Activated CD8-positive, alpha-beta memory T cell treated with anti-CD3 and anti-CD28 coated beads for 24 hours (primary cell): ENCODE measurements at places on chromosomes 13 and 19.
A peak's percentile ranks its signal among the peaks of the same experiment; 100 is the strongest.

DNA sequence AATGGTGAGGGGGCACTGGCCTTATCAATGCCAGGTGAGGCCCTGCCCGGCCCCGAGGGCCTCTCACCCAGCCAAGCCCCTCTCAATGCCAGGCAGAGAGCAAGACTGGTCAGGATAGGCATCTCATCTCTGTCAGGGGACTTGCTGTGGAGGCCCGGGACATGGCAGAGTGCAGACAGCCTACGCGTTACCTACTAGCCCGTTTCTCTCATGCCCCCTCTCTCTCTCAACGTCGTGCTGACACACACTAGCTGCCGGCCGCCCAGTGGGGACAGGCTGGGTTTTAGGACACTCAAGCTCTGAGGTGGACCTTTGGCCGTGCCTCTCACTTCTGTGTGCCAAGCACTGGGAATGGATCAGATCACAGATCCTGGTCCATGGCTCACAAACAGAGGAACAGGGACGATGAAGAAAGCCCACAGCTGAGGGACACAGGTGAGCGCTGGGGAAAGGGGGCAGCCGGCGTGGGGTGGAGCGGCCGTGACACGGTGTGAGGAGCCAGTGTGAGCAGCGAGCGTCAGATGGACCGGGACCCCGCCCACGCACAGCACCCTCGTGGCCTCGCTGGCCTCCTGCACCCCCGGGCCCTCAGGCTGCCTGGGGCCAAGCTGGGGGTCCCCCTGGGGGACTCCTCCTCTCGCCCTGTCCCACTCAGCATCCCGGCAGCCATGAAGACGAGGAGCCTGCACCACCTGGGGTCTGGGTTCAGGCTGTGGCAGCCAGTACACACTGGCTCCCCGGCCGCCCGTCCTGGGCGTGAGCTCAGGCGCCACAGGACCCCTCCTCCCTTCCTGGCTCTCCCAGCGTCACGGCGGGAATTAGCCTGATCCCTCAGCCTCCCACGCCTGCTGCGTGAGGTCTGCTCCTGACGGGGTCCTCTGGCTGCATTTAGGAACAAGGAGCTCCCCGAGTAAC, 76.9 kb upstream of the C13orf46 start:
- no peak for DNase-seq

GRCh38 chr13:37090912-37091311, 14.6 kb downstream of the CSNK1A1L start:
- DNase-seq: no peak

DNA sequence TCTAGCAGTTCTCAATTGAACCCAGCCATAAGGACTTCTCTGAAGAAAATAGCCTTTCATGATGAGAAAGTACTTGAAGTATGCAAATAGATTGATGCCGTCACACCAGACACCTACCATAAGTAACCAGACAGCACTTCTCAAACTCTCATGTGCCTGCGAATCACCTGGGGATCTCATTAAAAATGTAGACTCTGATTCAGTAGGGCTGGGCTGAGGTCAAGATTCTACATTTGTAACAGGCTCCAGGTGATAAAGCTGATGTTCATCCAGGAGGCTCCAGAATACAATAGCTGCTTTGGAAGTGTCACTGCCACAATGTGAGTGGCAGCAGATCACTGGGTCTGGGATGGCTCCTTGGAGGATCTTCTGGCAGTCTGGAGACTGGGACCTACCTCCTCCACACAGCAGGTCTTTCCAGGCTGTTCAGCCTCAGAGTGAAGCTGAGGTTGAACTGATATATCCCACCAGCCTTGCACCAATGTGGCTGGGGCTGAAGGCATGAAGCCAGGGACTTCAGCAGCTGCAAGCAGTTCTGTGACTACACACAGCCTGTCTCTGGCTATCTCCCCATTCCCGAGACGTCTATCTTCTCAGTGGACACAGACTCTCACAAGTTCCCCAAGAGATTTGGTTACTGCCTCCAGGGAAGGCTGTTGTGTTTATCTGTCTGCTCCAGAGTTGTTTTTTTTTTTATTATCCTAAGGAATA, 9.1 kb downstream of the MBNL2 start:
- no peak for DNase-seq

DNA sequence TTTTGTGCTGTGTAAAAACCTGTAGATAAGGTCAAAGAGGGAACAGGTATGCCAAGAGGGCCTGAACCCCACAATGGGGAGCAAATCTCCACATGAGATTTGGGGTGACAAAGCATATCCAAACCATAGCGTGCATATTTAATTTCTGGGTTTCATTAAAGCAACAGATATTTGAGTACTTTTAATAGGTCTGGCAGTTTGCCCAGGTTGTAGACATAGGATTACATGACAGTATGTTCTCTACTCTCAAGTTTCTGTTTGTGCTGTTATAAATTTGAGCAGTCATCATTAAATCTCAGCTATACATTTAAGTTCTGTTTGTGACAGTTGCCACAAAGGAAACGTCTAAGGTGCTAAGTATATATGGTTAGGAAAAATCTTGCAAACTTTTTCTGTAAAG, 236.4 kb downstream of the ATP8A2 start:
- DNase-seq: no peak

GRCh38 chr19:42401365-42402303, 11.5 kb upstream of the CNFN start:
- DNase-seq: peak; percentile 92

DNA sequence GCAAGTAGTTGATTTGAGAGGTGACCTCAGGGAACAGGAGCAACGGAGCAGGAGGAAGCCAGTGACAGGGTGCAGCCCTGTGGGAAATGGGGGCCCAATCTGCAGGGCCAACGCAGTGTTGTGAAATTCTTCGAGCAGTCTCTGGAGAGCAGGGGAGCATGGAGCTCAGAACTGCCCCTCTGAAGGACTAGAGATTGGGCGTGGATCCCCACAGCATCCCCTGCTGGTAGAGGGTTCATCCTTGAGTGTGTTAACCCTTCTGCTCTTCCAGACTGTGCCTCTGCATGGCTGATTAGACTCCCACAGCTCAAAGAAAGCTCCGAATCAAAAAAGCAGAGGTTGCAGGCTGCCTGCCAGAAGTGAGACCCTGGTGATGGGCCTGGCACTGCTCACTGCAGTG, 77.9 kb upstream of the UQCRFS1 start:
- no peak for DNase-seq

DNA sequence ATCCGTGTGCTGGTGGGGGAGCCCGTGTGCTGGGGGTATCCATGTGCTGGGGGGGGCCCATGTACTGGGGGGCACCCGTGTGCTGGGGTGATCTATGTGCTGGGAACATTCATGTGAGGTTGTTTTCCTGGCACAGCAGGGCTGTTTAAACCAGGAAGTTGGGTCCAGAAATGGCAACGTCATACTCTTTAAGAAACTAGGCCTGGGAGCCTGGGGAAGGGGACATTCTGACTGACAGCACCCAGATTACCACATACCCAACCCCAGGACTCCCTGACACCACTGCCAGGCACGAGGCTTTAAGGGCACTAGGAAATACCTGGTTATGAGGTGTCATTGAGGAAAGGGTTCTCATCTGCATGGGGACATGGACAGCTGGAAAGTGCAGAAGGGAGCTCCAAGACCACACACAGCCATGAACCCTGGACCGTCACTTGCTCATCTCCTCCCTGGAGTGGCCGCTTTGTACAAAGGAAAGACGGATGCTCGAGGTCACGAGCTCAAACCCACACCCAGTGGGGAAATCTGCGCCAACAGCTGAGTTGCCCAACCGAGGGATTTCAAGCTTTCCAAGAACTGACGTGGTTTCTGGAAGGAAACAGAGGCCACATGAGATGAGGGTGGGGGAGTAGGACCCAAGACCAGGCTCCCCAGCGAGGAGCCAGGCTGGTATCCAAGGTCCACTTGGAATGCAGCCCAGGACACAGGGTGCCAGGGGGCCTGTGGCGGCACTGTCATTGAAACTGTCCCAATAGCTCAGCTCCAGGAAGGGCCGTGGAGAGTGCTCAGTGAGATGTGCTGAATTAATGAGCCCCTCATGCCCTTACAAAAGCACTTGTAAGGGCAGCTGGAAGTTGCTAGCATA, 40.9 kb downstream of the RAB20 start:
- no peak for DNase-seq

DNA sequence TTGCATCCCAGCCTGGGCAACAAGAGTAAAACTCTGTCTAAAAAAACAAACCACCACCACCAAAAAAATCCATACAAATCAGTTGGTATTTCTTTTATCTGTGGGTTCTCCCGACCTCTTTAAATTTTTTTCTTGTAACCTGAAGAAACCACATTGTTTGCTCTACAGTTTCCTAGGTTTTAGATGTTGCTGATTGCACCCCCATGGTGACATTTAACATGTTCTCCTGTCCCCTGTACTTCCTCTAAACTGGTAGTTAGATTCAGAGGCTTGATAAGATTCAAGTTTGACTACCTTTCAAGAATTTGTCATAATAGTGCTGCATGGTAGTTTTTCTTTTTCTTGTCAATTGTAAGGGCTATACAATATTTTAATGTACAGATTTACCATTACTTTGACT, 24.0 kb downstream of the ALG5 start:
- no peak for DNase-seq

GRCh38 chr13:111915104-111915551, 151.8 kb upstream of the SOX1 start:
- no peak for DNase-seq

- DNase-seq: no peak
Measured at GRCh38 chr13:66803013-66803807, 426.9 kb downstream of the PCDH9 start.

GRCh38 chr19:2858864-2859263, 8.3 kb upstream of the ZNF556 start:
- DNase-seq: no peak

GRCh38 chr19:51417810-51418157, 342 bp upstream of the SIGLEC10 start:
- no peak for DNase-seq

DNA sequence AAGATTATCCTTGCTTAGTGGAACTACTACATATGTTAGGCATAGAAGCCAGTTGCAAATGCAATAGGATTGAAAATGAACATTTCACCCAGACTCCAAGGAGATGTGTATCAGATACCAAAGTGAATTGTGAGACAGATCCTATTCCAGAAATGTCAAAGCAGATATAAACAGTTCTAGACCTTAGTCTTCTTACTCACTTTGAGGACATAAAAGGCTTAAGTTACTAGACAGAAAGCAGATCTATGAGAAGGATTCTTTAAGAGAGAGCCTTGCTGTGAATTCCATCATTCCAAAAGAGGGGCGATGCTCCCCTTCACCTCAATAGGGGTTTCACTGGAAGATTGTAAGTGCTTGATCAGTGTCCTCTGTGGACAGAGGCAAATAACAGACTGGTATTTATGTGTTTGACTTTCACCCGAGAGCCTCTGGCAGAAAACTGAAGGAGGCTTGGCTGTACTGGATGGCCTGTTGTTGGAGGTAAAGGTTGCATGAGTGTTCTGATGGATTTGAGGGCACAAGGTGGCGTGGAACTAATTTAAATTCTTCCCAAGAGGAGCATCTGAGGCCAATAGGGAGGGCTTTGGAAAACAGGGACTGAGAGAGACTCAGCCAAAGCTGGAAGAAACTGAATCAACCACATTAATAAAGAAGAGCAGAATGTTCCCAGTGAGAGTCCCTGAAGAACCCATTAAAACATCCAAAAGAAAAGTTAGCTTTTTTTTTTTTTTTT, 194.8 kb downstream of the DCLK1 start:
- no peak for DNase-seq

- DNase-seq: no peak
Measured at GRCh38 chr13:50306156-50306555, 290.9 kb downstream of the KCNRG start.

DNA sequence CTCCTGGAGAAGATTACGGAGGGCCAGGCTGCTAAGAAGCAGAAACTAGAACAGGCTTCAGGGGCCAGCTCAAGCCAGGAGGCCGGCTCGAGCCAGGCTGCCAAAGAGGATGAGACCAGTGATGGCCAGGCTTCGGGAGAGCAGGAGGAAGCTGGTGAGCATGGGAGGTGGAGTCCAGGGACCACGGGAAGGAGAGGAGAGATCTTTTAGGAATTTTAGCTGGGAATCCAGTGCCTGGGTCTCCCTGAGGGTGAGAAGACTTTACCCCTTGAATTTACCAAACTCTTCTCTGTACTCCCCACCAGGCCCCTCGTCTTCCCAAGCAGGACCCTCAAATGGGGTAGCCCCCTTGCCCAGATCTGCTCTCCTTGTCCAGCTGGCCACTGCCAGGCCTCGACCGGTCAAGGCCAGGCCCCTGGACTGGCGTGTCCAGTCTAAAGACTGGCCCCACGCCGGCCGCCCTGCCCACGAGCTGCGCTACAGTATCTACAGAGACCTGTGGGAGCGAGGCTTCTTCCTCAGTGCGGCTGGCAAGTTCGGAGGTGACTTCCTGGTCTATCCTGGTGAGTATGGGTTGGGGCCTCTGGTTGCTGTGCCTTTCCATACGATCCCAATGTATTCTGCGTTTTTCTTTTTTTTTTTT, 824 bp downstream of the TSEN34 start:
- DNase-seq: no peak

DNA sequence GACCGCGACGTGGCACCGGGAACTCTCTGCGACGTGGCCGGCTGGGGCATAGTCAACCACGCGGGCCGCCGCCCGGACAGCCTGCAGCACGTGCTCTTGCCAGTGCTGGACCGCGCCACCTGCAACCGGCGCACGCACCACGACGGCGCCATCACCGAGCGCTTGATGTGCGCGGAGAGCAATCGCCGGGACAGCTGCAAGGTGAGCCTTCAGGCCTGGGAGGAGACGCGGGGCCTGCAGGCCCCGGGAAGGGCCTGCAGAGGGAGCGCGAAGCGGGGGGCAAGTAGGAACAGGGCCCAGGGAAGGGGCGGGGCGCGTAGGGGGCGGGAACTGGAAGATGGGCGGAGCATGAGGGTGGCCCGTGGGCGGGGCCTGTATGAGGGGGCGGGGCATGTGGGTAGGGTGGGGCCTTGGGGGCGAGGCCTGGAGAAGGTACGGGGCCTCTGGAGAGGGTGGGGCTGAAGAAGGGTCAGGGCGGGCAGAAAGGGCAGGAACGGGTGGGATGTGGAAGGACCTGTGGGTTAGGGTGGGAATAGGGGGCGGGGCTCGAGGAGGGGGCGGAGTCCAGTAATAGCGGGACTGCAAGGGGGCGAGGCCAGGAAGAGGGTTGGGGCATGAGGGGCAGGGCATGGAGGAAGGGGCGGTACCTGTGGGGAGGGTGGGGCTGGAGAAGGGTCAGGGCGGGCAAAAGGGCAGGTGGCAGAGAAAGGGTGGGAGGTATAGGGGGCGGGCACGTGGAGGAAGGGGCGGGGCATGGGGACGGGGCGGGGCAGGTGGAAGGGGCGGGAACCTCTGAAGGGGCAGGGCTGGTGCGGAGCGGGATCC, 2.5 kb downstream of the CFD start:
- DNase-seq: peak; percentile 87
